ENCODE measurements at places on chromosomes 6 and 20. TPM values are rescaled to one million over a fixed set of nuclear protein-coding genes. Genes with fewer than 3 reads are reported as not detected.
A peak's percentile ranks its signal among the peaks of the same experiment; 100 is the strongest.

GRCh38 chr6:72245565-72245964, 359.2 kb downstream of the RIMS1 start:
- DNase-seq: peak; percentile 80

DNA sequence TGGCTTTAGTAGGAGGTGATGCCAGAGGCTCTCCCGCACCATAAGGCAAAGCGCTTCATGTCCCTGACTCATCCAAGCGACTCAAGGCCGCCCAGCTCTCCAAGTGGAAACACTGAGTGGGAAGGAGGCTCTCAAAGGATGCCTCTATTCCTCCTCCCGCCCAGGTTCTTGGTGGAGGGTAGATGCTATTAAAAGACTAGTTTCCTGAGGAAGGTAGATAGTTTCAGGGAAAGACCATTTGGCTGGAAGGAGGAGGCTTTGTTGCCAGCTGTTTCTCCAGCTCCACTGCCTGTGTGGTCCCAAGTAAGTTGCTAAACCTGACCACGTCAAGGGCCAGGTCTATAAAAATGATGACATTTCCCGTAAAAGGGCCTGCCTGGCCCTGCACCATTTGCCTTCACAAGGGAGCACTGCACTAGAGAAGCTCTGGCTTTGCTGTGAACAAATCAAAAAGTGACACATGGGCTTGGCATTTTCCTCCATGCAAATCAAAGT, 48.2 kb downstream of the GMDS start:
- DNase-seq: peak; percentile 80

DNA sequence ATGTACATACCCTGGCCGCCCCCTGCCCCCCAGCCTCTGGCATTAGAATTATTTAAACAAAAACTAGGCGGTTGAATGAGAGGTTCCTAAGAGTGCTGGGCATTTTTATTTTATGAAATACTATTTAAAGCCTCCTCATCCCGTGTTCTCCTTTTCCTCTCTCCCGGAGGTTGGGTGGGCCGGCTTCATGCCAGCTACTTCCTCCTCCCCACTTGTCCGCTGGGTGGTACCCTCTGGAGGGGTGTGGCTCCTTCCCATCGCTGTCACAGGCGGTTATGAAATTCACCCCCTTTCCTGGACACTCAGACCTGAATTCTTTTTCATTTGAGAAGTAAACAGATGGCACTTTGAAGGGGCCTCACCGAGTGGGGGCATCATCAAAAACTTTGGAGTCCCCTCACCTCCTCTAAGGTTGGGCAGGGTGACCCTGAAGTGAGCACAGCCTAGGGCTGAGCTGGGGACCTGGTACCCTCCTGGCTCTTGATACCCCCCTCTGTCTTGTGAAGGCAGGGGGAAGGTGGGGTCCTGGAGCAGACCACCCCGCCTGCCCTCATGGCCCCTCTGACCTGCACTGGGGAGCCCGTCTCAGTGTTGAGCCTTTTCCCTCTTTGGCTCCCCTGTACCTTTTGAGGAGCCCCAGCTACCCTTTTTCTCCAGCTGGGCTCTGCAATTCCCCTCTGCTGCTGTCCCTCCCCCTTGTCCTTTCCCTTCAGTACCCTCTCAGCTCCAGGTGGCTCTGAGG, 7.6 kb downstream of the CDKN1A start:
- DNase-seq: no peak

The NHSL1 gene
- 10.1 TPM for total RNA-seq

The KCNQ2 gene
- not detected for total RNA-seq

The SSTR4 gene
- total RNA-seq: not detected

All from M059J (cell line).